ENCODE measurements at places on chromosomes 1 and 21.

DNA sequence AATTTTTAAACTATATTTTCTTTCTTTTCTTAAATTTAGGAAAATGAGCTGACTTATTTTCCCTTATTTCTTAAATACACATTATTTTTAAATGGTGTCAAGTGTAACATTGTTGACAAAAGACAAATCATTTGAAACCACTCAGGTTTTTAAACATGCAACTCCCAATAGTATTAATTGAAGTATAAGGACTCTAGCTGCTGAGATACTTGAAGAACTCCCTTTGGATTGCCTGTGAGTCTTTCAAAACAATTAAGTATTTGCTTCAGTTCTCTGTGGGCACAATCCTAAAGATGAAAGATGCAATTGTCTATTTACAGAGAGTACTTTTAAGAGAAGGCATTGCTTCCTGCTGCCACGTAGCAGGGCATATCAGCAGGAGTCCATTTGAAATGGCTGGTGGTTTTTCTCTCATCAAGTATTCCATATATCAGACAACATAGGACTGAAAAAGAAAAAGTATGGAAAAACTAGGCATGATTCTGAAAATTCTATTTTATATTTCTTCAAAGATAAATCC lies 373.4 kb downstream of the NEGR1 start:
- DNase-seq = no peak

DNA sequence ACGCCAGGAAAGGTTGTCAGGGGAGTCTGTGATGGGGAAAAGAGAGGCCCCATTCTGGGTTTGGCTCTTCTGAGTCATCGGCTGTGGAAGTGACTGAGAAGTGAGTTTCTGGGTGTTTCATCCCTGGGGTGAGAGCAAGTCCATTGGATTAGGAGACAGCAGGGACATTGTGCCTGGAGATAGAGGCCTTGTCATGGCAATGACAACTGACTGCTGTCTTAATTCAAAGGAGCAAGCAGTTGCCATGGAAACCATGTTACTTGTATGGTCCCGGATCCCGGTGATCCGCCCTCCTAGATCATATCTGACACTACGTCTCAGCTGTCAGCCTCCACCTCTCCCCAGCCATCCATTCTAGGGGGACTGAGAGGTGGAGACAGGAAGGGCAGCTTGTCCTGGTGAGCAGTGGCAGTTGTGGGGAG lies 34.4 kb downstream of the KIAA0040 start:
- DNase-seq = no peak

DNA sequence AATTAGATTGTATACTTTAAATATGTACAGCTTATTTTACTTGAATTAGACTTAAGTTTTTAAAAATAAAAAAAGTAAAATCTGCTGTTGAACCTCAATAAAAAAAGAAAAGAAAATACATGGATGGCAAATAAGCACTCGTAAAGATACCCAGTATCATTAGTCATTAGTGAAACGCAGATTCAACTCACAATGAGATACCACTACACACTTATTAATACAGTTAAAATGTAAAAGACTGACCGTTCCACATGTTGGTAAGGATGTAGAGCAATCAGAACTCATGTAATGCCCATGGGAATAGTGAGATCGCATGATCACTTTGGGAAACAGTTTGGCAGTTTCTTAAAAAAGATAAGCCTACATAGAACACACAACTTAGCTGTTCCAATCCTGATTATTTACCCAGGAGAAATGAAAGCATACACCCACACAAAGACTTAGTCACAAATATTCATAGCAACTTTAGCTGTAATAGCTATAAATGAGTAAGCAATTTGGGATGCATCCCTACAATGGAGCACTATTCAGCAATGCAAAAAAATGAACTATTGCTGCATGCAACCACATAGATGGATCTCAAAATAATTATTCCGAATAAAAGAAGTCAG lies 7.3 kb downstream of the SH2D1B start:
- DNase-seq = no peak

DNA sequence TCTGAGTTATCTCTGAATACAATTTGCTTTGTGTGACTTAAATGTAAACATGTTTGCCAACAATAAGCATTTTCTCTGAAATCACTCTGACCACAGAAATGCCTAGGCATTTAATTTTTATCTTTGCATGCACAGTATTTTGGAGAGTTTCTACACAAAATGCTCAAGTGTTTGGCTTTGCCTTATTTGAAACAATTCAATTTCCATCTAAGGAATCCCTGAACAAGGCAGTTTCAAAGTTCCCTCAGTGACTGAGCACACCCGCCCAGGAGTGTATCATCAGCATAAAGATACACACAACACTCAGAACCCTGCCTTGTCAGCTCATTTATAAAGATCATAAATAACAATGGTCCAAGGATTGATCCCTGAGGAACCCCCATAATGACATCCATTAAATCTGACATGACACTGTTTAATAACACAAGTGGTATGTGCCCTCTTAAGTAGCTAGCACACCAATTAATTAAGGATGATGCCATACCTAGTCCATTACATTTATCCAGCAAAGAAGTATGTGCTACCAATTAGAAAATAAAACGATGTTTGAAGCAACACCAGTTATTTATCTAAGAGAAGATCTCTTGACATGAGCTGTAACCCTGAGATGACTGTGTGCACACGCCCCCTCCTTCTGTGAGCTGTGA lies 585.8 kb downstream of the ADGRL2 start:
- no peak for DNase-seq

GRCh38 chr1:108816049-108816893 lies 40.6 kb downstream of the AKNAD1 start:
- peak; percentile 80 for DNase-seq

DNA sequence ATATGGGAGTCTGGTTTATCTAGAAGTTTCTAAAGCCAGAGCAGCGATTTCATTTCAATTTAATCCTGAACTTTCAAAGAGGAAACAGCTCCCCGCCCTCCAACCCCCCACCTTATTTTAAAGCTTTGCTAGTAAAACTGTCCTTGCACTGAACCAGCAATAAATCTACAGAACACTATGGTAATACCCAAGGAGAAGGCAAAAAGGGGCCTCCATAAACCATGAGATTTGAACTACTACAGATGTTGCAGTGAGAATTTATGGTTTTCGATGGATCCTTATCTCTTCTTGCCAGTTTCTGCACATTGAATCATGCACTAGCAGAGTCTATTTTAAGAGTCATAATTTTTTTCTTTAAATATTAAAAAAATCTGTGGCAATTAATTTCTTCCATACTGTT lies 64.8 kb upstream of the BEND5 start:
- DNase-seq = no peak

- DNase-seq = no peak
Observed at GRCh38 chr1:199549421-199549820, 478.1 kb upstream of the NR5A2 start.

- no peak for DNase-seq
Observed at GRCh38 chr1:36884801-36885200, 149.5 kb downstream of the GRIK3 start.

DNA sequence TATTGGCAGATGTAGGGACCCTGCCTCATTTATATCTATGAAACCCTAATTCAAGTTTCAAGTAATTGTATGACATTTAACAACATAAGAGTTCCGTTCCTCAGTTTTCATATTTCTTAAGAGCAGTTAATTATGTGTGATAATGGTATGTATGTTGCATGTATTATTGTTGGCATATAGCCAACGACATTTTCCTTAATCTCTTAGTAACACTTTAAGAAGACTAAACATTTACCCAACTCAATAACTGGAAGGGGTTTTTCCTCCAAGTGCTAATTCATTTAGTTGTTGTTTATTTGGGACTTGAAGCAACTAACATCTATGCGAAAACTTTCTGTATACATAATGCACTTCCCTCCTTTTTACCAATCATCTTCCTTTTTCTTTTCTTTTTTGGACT lies 1.5 kb upstream of the RALGPS2 start:
- no peak for DNase-seq

- DNase-seq = no peak
Observed at GRCh38 chr1:156648951-156649350, 7.0 kb downstream of the BCAN start.

GRCh38 chr1:61135291-61135690 lies 52.9 kb downstream of the NFIA start:
- no peak for DNase-seq

DNA sequence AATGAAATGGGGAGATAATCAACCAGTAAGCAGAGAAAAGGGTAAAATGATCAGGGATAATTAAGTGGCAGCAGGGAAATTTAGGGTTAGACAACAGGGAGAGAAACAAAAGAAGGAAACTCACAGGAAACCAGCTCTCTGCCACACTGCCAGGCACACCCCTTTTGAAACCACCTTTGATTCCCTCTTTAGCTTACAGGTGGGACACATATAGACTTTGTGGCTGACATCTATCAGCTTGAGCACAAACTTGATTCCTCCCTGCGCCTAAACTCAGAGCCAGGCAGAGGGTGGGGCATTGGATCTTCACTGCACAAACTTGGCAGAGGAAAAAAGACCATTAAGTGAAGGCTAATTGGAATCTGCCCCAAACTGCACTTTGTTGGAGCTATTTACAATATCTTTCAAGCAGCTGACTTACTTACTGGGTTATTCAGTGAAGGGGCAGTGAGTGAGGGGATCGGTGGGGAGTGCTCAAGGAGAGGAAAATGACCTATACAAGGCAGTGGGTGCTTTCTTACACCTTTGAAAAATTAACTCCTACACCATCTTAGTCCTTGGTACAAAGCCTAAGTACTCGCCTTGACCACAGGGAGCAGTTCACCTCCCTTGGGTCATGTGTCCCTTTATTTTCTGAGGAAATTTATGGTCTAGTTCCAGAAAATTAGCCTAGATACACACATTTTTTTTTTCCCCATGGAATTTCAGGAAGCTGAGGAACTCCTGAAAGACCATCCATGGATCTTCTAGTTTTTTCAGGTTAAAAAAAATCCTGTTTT lies 60.2 kb downstream of the PBX1 start:
- no peak for DNase-seq

DNA sequence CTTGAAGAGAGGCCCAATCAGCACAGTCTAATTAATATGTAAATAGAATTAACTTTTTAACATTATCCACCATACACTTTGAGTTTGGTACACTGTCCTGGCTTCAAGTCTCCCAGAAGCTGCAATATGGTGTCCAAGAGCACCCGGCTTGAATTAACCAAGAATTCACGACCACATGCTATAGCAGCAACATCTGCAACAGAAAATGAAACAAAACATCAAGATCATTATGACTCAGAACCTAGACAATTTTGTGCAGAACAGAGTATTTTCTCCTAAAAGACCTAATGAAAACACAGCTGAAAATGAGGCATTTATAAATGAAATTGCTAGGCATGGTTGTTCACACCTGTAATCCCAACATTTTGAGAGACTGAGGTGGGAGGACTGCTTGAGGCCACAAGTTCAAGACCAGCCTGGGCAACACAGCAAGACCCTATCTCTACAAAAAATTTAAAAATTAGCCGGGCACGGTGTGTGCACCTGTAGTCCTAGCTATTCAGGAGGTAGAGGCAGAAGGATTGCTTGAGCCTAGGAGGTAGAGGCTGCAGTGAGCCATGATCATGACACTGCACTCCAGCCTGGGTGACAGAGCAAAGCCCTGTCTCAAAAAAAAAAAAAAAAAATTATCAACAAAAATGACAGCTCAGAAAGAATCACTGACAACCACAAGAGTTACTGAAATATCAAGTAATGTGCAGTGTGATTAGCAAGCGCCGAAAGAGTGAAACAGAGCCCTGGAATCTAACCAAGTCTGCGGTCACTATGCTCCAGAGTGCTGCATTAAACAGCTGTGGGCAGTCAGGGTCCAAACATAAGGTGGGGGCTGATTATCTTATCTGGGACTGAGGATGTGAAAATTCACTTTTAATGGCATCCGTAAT lies 45.3 kb downstream of the HSF2BP start:
- DNase-seq = no peak

- no peak for DNase-seq
Observed at GRCh38 chr1:7579831-7580804, 191.0 kb upstream of the VAMP3 start.

DNA sequence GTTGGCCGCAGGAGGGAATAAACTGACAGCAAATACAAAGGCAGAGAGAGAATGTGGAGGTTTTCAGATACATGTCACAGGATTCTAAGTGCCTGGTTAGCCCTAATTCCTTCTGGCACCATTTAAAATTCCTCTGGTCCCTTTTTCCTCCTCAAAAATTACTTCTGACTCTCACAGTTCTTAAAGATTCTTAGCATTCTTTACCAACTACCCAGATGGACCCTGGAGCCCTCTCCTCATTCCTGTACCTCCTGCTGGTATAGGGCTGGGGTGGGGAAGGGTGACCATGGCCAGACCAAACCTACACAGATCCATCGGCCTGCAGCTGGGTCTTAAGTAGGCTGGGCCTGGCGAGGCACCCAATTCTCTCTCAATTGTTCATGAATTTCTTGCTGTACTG lies 7.2 kb downstream of the MKNK1 start:
- DNase-seq = no peak

GRCh38 chr1:194908643-194909042 lies 1699.6 kb downstream of the KCNT2 start:
- DNase-seq = no peak

- DNase-seq = no peak
Observed at GRCh38 chr1:158393476-158393875, 5.8 kb downstream of the OR10T2 start.

GRCh38 chr1:59025898-59026426 lies 242.1 kb upstream of the JUN start:
- DNase-seq = no peak

GRCh38 chr1:221823561-221823960 lies 81.7 kb upstream of the DUSP10 start:
- no peak for DNase-seq

DNA sequence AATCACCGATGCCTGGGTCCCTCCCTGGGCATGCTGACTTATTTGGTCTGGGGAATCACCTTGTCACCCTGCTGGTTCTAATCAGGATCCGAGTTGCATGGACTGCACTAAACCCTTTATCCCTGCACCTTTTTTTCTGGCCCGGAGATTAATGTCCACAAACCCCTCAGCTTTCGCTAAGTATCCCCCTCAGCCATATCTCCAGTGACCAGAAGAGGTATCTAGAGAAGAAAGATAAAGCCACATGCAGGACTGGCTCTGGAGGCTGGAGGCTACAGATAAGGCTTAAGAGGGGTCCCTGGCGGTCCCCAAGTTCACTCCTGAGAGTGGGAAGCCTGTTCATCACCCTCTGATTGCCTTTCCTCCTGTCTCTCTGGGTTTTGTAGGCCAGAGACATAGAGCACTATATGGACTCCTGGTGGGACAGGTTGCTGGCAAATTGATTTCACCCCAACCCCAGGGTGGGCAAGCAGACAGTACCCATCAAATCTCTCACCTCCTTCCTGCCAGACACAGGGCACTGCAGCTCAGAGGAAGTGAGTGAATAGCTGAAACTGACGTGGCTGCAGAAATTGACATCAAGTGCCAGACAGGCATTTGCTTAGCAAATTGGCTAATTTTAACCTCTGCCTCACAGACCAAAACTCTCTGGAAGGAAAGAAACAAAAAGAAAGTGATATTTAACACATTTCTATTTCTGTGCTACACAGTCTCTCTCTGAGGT lies 38.8 kb downstream of the HMGB4 start:
- DNase-seq = no peak

- DNase-seq = no peak
Observed at GRCh38 chr1:206955476-206956451, 9.5 kb upstream of the PIGR start.

DNA sequence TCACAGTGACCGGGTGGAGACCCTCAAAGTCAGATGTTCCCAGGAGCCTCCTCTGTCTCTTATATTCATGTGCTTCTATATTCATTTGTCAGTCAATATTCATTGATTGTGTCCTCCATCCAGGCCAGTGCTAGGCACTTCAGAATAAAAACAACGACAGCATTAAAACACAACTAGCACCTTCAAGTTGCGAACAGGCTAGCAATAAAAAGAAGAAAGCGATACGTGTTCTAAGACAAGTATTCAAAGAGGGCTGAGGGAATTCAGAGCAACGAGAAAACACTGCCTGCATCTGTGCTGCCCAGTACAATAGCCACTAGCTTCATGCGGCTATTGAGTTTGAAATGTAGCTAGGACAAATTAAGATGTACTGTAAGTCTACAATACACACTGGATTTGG lies 138.0 kb downstream of the PLXNA2 start:
- DNase-seq = no peak

All from pancreas (tissue), 10 donors.